ENCODE measurements at places on chromosomes 7 and 10.

DNA sequence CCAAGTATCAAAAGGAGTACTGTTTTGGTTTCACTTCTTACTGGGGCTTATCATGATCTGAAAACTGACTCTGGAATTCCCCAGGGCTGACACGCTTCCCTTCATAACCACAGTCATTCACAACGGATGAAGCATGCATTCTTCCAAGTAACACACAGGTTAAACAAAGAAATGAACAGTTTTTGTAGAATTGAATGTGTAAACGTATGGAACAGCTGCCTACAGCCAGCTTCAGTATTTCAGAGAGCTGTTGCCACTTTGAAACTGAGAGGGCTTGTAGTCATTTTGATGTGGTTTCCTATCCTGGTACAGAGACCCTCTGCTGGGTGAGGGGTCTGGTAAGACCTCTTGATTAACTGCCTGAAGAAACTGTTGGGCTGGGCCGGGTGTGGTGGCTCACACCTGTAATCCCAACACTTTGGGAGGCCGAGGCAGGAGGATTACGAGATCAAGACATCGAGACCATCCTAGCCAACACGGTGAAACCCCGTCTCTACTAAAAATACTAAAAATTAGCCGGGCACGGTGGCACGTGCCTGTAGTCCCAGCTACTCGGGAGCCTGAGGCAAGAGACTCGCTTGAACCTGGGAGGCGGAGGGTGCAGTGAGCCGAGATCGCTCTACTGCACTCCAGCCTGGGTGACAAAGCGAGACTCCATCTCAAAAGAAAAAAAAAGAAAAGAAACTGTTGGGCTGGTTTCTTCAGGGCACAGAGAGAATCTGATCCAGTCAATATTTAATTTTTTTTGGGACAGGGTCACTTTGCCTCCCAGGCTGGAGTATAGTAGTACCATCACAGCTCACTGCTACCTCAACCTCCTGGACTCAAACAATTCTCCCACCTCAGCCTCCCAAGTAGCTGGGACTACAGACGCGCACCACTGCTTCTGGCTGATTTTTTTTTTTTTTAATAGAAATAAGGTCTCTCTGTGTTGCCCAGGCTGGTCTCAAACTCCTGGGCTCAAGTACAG is 4.7 kb downstream of the NFE2L3 start:
- no peak for DNase-seq

DNA sequence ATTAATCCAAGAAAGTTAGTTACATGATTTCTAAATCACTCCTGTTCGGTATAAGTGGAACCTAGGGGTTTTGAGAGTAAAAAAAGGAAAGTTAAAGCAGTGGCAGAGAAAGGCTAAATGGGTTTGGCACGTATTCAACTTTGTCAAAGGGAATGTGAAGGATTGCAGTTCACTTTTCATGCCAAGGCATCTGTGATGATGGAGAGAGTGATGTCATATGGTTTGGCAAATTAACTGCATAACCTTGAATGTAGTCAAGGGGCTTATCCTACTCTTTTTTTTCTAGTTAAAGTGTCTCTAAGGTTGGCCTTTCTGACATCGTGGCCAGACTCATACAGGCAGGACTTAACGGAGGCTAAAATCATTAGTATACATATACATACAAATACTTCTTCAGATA is 277.8 kb downstream of the EXOC4 start:
- no peak for DNase-seq

DNA sequence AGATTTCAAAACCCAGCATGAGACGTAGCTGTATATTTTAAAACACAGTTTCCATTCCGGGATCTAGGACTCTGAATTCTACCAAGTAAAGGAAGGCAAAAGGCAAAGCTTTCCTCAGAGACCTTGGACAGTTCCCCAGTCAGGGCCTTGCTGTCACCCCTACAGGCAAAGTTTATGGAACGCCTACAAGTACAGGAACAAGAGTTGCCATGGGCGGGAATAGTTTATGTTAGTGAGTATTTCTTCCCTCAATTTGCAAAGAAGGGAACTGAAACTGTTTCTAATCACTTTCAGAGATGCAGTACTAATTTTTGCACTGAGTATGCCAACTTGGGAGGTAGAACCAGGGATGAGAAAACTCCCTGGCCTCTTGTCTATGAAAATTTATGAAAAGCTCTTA is 68.2 kb upstream of the LRGUK start:
- no peak for DNase-seq

- DNase-seq: no peak
Observed at GRCh38 chr7:1103009-1103788, 15.3 kb downstream of the GPER1 start.

- DNase-seq: no peak
Observed at GRCh38 chr10:3467052-3467951, 294.7 kb upstream of the PITRM1 start.

- DNase-seq: no peak
Observed at GRCh38 chr10:35268791-35269257, 67.5 kb upstream of the CCNY start.

DNA sequence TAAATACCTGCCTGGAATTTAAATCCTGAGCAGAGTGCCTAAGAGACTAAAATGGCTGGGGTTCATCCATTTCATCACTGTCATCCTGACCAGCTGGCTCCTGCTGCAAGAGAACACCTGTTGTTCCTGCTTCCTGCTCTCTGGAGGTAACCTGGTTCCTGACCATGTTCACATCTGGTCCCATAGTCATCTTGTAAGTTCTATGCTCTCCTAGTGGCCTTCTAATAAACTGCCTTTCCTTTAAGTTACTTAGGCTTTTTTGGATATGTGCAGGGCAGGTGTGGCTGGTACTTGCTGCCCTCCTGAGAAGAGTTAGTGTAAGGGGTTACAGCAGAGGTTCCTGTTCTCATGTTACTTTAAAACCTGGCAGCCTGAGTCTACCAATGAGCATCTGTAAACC is 80.0 kb downstream of the NRCAM start:
- DNase-seq: no peak

DNA sequence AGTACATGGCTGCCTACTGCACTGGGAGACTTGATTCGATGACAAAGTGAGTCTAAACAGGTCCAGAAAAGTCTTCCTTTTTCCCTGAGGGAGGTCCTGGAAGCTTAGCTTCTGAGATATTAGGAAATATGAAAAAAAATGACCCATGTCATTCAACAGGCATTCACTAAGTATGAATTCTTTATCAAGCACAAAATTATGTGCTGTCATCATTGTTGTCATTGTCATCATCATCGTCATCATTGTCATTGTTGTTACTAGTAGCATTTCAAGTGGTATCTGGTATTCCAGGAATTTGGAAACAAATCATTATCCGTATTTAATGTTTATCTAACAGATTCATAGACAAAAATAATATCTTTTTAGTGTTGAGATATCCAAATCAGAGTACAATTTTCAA is 49.7 kb upstream of the HECTD2 start:
- DNase-seq: no peak

- DNase-seq: no peak
Observed at GRCh38 chr10:52146766-52147165, 167.3 kb upstream of the DKK1 start.

DNA sequence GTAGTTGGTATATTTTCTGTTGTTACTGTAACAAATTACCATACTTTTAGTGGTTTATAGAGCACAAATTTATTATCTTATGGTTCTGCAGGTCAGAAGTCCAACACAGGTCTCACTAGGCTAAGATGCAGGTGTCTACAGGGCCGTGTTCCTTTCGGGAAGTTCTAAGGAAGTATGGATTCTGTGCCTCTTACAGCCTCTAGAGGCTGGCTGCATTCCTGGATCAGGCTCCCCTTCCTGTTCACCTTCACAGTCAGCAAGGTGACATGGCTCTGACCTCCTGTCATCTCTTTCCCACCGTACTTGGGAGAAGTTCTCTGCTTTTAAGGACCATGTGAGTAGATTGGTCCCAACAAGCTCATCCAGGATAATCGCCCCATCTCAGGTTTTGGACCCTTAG is 37.3 kb downstream of the BMPR1A start:
- no peak for DNase-seq

DNA sequence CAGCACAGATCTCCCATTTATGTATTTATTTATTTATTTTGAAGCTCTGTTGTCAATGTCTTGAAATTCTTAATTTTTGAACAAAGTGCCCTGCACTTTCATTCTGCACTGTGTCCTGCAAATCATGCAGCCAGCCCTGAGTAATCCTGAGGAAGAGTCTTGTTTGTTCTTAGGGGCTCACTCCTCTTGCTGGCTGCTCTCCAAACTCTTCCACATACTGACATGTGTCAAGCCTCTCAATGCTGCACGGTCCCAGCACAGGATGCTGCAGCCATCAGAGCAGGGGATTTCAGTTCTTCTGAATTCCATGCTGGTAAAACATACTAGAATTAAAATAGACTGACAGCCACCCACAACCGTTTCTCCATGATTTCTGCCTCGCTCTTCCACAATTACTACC is 207.2 kb downstream of the PARD3 start:
- DNase-seq: no peak

Measured in stimulated activated CD8-positive, alpha-beta memory T cell treated with anti-CD3 and anti-CD28 coated beads, Interleukin-2, amount 100 ng/mL, for 1 hour (primary cell).